ENCODE measurements at places on chromosomes 5 and 9.

DNA sequence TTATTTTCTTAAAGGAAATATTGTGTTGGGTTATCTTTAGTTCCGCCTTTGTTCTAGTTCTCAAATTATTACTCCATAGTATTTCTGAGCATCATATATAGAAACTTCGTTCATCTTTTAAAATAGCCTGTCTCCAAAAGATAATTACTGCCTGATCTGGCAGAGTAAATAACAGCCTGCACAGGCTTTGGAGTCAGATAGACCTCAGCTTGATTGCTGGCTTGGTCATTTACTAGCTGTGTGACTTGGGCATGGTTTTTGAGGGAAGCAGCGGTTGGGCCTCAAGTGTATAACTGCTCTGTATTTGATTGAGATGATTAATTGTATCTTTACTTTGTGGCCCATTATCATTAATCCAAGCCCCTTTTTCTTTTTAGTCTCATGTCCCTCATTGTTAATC is 50.1 kb downstream of the FBXO38 start:
- DNase-seq, result no peak

- no peak for DNase-seq
Observed at GRCh38 chr5:105409695-105410094, 1847.1 kb upstream of the NUDT12 start.

- DNase-seq, result no peak
Observed at GRCh38 chr5:10471677-10472076, 30.0 kb downstream of the ROPN1L start.

DNA sequence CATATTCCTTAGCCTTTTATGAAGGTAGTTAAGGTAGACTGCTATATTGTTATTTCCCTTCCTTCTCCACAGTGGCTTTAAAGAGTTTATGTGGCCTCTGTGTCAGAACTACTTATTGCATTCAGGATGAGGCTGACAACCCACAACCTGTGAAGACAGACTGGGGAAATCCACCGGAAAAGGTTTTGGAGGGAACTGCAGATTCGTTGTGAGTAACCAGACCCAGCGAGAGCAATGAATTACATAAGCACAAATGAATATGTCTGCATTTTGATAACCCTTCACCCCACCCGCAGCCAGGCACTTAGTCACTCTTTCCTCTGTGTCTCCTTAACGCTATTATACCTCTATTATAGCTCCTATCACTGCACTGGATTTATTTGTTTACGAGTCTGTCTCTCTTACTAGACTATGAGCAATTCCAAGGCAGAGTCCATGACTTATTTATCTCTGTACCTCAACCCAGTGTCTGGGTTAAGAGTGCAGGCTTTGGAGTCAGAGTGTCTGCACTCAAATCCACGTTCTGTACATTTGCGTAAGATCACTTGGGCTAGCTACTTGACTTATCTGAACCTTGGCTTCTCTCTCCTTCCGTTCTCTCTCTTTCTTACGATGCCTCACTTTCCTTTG is 19.2 kb downstream of the KCTD16 start:
- no peak for DNase-seq

GRCh38 chr5:164224772-164225171 is 719.4 kb downstream of the MAT2B start:
- DNase-seq, result no peak

GRCh38 chr5:173296737-173297676 is 31.2 kb downstream of the STC2 start:
- no peak for DNase-seq

DNA sequence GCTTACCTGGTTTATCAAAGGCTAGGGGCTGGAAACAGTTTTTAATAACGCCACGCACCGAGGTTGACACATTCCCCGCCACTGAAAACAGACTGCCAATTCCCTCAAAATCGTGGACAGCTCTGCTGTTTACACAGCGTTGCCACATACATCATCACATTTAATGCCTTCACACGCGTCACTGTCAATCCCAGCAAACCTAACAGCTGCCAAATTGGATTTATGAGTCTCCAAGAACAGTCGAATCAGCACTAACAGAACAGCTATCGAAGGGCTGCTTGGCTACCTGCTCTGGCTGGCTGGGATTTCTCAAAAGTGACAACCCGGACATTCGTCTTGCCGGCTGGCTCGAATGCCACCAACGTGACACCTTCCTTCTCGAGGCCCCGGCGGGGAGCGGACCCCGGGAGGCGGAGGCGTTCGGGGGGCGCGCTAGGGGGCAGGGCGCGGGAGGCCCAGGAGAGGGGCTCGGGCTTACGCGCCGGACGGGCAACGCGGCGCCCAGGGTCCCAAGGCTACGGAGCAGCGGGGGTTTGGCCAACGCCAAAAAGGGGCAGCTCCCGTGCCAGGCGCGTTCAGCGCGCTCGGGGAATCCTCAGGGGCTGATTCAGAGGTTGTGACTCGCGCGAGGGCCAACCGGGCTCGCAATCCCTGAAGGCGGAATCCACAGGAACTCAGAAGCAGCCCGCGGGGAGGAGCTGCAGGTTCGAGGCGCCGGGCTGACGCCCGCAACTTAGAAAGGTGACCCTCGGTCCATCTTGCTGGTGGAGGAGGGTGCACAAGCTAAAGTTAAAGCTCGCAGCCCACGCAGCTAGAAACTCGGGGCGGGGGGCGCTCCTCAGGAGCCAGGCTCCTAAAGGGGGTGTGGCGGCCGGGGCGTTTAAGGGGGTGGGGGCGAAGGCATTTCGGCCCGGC is 1.2 kb downstream of the CDC14B start:
- peak; percentile 34 for DNase-seq

DNA sequence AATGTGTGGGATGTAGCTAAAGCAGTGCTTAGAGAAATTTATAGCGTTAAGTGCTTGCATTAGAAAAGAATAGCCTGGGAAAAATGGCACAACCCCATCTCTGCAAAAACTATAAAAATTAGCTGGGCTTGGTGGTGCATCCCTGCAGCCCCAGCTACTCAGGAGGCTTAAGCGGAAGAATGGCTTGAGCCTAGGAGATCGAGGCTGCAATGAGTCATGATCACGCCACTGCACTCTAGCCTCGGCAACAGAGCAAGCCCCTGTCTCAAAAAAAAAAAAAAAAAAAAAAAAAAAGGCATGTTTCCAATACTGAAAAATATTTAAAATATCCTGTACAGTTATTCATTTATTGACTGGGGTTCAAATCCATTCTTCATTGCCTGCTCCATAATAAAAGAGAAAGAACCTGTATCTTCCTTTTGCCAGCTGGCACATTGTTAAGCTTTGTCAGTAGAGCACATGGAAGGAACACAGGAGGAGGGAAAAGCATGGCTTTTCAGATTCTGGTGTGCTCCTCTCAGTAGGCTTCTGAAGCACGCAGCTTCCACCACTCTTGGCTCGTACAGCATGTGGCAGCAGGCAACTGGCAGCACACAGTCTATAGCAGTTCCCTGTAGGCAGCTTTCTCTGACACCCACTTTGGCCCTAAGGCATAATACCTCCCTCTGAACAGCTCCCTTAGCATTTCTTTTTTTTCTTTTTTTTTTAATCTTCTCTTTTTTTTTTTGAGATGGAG is 73.5 kb downstream of the TRIM36 start:
- DNase-seq, result no peak

DNA sequence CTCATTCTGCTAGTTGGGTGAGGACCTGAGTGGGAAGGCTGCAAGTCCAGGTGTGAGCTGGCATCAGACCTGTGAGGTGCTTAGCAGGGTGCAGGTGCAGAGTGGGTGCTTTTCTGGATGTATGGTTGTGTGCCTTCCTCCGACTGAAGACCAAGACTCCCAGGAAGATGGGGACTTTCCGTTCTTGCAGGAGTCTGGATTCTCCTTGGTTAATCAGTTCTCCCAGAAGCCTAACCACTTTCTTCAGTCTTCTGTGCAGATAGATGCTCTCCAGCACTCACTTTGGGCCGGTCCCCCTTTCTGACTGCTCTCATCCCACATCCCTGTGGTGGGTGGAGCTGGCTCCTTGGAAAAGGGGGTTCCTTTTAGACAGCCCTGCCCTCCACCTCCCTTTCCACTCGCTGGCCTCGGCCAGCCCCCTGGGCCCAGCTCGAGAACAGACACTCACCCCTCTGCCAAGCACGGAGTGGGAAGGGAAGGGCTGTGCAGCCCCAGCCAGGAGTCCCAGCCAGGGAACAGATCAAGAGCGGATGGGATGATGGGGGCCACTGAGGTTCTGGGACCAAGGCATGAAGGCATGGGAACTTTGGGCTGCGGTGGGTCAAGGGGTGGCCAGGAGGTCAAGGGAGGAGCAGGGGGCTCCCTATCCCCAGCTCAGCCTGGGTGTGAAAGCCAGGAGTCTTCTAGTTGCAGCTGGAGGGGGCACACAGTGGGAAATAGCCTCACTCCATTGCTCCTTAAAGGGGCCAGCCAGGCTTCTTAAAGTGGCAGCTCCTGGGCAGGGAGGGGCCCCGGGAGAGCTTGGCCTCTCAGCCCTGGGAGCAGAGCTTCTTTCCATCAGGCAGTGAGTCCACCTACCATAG is 62.4 kb downstream of the FGF18 start:
- no peak for DNase-seq
